ENCODE measurements at places on chromosomes 3 and 15. TPM values are rescaled to one million over a fixed set of nuclear protein-coding genes. Genes with fewer than 3 reads are reported as not detected.

Gene KLF15
- total RNA-seq = 36.3 TPM

Gene MRPS11
- total RNA-seq = 25.6 TPM

Gene C3orf49
- not detected for total RNA-seq

GRCh38 chr3:147311716-147312115 is 94.6 kb downstream of the ZIC4 start:
- H3K4me3 ChIP-seq = no peak overlapping the region
- no peaks in the 10 kb centered on the region for H3K4me1 ChIP-seq
- no peaks in the 10 kb centered on the region for H3K36me3 ChIP-seq
- H3K27me3 ChIP-seq = no peaks in the 10 kb centered on the region
- H3K27ac ChIP-seq = no peak overlapping the region
- no peak for DNase-seq

DNA sequence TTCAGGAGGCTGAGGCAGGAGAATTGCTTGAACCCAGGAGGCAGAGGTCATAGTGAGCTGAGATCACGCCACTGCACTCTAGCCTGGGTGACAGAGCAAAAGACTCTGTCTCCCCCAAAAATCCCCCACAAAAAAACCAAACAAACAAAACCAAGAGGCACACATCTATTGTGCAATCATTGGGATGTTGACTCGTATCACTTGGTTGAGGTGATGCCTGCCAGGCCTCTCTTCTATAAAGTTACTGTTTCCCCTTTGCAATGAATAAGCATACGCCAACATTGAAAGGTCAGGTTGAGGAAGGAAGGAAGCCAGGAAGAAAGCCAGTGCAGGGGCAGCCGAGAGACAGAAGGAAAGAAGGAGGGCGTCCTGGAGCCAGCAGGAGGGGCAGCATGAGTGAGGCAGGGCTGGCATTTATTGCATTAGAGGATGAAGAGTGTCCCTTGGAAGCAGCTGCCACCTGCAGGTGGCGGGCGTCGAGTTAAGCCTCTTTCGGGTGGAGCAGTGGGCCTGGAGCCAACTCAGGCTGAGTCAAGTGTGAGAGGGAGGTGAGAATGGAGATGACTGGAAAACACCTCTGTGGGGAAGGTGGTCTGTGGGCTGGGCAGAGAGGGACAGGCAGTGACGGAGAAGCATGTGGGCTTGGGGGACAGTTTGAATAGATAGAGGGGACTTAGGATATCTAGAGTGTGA is 8.3 kb upstream of the CSPG4 start:
- no peak overlapping the region for H3K4me3 ChIP-seq
- H3K36me3 ChIP-seq = no peaks in the 10 kb centered on the region

GRCh38 chr15:61151791-61152190 is 77.3 kb downstream of the RORA start:
- H3K4me1 ChIP-seq = no peaks in the 10 kb centered on the region
- H3K27me3 ChIP-seq = no peaks in the 10 kb centered on the region
- no peak overlapping the region for H3K27ac ChIP-seq
- H3K36me3 ChIP-seq = no peaks in the 10 kb centered on the region
- no peak overlapping the region for H3K4me3 ChIP-seq
- DNase-seq = no peak

DNA sequence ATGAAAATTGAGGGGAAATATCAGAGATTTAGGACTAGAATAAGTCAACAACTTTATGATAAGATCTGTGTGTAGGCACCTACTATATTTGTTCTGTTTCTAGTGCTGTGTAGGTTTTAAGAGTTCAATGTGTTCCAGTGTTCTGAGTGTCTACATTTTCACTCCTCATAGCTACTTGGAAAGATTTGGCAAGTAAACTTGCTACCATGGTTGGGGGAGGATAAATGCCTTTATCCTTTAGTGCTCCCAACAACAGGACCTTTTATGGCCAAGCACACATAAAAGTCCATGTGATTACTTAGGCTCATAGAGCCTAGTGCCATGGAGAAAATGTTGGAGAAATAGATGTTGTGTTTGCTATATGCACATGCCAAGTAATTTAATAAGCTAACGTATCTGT is 64.0 kb downstream of the LYSMD4 start:
- H3K27me3 ChIP-seq = no peaks in the 10 kb centered on the region
- H3K4me3 ChIP-seq = no peak overlapping the region
- DNase-seq = no peak
- no peaks in the 10 kb centered on the region for H3K36me3 ChIP-seq

- no peaks in the 10 kb centered on the region for H3K4me1 ChIP-seq
- no peak overlapping the region for H3K27ac ChIP-seq
- H3K4me3 ChIP-seq = no peak overlapping the region
- H3K36me3 ChIP-seq = no peaks in the 10 kb centered on the region
- no peaks in the 10 kb centered on the region for H3K27me3 ChIP-seq
Observed at GRCh38 chr3:112027826-112028225, 6.7 kb upstream of the TMPRSS7 start.

DNA sequence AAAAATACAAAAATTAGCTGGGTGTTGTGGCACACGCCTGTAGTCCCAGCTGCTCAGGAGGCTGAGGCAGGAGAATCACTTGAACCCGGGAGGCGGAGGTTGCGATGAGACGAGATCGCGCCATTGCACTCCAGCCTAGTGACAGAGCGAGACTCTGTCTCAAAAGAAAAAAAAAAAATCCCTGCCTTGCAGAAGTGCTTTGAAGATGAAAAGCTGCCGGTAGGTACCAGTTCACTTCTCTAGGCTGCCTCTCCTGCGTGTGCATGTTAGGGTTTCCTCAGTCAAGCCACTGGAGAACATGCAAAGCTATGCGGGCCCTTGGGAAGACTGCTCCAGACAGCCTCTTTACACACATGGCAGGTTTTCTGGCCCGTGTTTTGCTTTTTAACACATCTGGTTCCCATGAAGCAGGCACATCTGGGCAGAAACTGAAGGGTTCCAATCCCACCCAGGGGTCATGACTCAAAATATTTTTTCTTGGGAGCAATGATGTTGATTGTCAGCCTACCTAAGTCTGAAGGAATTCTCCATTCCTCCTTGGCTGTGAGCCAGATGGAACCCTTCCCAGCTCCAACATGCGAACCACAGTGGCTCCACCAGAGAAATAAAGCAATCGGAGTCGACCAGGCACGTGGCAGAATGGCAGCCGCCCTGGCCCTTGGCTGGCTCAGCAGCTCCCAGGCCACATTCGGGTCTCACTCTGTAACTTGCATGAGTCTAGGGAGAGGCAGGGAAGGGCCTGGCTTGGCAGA is 29.6 kb downstream of the MGLL start:
- peak overlapping the region; percentile 54 for H3K27ac ChIP-seq
- no peaks in the 10 kb centered on the region for H3K4me1 ChIP-seq
- DNase-seq = no peak
- H3K4me3 ChIP-seq = no peak overlapping the region

DNA sequence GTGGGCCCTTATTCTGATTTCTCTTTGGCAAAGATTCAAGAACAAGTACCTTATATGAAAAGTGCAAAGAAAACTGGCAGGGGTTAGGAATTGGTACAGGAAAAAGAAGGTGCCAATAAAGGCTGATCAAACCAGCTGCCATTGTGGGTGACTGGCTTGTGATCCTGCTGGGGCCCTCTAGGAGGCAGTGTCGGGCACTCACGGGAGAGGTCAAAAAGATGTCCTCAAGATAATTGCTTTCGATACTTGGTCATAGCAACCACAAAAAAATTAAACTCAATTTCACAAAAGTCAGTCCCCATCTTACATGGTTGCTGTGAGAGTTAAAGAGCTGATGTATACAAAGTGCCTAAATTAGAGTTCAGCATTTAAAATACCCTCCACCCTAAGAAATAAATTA is 31.0 kb upstream of the CAV3 start:
- H3K4me3 ChIP-seq = no peak overlapping the region
- no peaks in the 10 kb centered on the region for H3K4me1 ChIP-seq
- no peak for DNase-seq
- no peaks in the 10 kb centered on the region for H3K27me3 ChIP-seq

DNA sequence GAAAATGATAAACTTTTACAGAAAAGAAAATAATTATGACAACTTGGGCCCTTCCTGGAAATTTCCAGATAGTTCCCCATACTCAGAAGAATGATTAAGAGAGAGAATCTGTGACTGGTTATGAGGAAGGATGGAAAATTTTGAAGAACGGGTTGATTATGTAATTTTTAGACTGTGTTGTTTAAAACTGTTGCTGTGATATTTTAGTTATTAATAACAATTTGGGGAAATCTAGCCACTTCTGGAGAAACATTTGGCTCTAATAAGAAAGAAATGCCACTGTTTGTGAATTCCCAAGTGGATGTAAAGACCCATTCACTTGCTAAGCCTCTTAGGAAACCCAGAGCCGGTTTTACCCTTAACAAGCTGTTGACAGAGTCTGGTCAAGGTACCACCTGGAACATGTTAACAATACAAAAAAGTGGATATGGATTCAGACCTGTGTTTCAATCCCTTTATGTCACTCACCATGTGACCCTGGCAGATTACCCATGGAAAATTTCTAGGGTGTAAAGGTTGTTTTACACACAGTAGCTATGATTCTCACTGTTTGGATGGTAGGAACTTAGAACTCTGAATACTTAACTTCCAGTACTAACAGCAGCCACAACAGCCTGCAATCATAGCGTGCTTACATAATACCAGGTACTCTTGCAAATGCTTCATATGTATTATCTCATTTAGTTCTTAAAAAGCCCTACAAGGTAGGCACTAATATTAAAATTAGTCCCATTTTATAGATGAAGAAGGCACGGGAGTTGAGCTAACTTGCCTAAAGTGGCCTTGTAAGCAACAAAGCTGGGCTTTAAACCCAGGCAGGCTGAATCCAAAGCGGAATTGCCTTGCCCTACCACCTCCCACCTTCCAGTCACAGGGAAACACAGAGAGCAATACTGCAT is 32.0 kb downstream of the ZBTB38 start:
- H3K27ac ChIP-seq = peak overlapping the region; percentile 86
- DNase-seq = no peak
- H3K27me3 ChIP-seq = no peaks in the 10 kb centered on the region
- no peaks in the 10 kb centered on the region for H3K36me3 ChIP-seq
- H3K4me1 ChIP-seq = no peaks in the 10 kb centered on the region
- no peak overlapping the region for H3K4me3 ChIP-seq

DNA sequence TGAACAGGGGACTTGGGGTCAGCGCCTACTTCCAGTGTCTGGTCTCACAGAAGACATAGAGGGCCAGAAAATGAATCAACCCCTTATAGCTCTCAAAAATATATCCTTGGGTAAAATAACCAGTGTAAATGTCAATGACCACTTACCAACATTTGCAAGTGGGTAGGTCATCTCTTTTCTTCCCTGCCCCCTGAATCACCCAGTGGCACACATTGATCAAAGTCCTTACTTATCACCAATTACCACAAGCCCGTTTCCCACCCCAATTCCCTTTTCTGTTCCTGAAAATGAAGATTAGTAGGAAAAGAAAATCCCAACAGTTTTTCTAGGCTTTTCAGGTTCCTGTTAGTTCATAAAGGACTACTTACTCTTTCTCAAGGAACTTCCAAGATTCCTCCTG is 70.5 kb upstream of the HEG1 start:
- H3K36me3 ChIP-seq = no peaks in the 10 kb centered on the region
- H3K27me3 ChIP-seq = no peaks in the 10 kb centered on the region
- DNase-seq = no peak
- peak overlapping the region; percentile 11 for H3K27ac ChIP-seq
- no peaks in the 10 kb centered on the region for H3K4me1 ChIP-seq
